ENCODE measurements at places on chromosomes 6 and 20. TPM values are rescaled to one million over a fixed set of nuclear protein-coding genes. Genes with fewer than 3 reads are reported as not detected.

DNA sequence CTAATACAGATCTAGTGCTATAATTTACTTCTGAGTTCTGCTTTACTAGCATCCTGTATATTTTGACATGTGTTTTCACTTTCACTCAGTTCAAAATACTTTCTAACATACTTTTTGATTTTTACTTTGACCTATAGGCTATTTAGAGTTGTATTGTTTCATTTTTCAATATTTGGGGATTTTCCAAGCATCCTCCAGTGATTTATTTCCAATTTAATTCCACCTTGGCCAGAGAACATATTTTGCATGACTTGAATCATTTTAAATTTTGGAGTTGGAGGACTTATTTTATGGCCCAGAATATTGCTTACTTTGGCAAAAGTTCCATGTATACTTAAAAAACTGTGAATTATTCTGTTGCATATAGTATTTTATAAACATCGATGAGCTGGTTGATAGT is 1215.6 kb upstream of the MAP3K7 start:
- no peak for DNase-seq

DNA sequence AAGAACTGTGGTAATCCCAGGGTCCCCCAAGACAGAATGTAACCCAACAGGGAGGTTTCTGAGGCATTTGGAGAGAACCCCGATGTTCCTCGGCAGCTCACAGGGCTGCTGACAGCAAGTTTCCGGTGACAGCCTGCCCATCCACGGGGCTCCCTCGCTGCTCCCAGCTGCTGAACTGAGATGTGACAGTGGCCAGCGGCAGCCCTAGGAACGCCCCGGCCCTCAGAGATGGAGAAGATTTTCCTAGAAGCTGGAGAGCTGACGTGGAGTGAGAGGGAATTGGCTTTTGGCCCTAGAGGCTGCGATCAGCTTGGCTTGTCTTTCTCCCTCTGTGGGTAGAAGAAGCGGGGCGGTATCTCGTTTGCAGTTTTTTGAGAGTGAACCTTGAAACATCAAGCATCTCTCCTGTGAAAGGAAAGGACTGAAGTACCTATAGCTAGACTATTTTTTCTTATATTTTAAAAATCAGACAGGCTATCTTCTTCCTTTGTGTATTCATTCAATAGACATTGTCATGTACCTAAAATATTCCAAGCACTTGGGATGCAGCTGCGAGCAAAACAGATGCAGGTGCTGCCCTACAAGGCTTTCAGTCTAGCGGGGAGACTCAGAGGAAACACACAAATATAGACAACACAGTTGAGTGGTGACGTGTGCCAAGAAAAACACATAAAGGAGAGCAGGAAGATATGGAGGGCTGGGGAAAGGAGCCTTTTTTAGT is 28.4 kb upstream of the NFATC2 start:
- no peak for DNase-seq

- no peak for DNase-seq
Measured at GRCh38 chr6:82185948-82186535, 61.5 kb downstream of the IBTK start.

- no peak for DNase-seq
Measured at GRCh38 chr20:45049904-45050471, 50.9 kb downstream of the KCNS1 start.

- no peak for DNase-seq
Measured at GRCh38 chr6:94894300-94894699, 683.0 kb upstream of the MANEA start.

ZBTB12 gene
- polyA plus RNA-seq, result 28.9 TPM

LPA gene
- 0.19 TPM for polyA plus RNA-seq

All from left renal pelvis (tissue), 4 donors.